ENCODE measurements at places on chromosomes 1 and 21.

GRCh38 chr1:100896481-100896982 is 642 bp downstream of the SLC30A7 start:
- DNase-seq = peak; percentile 29

DNA sequence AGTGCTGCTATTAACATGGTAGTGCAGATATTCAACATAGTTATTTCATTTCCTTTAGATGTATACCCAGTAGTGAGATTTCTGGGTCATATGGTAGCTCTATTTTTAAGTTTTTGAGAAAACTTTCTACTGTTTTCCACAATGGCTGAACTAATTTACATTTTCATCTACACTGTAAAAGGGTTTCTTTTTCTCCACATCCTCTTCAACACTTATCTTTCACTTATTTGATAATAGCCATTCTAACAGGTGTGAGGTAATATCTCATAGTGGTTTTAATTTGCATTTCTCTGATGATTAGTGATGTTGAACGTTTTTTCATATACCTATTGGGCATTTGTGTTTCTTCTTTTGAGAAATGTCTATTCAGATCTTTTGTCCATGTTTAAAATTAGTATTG is 149.8 kb downstream of the PDE4B start:
- DNase-seq = no peak

DNA sequence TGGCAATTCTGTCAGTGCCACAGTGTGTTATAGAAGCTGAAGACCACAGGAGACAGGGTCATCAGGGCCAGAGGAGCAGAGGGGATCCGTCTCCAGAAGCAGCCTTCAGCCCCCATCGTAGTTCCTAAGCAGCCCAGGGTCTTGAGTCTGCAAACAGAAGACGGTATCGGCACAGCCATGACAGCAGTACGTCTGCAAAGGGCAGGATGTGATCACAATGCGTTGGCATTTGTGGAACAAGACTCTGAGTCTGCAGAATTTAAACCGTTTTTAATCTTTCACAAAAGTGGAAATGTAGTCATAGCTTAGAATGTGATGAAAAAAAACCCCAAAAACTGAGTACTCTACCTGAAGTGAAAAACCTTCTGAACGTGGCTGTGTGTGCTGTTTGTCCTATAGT is 44.0 kb upstream of the SCCPDH start:
- no peak for DNase-seq

GRCh38 chr21:31629972-31630711 is 29.4 kb upstream of the SOD1 start:
- DNase-seq = peak; percentile 54

DNA sequence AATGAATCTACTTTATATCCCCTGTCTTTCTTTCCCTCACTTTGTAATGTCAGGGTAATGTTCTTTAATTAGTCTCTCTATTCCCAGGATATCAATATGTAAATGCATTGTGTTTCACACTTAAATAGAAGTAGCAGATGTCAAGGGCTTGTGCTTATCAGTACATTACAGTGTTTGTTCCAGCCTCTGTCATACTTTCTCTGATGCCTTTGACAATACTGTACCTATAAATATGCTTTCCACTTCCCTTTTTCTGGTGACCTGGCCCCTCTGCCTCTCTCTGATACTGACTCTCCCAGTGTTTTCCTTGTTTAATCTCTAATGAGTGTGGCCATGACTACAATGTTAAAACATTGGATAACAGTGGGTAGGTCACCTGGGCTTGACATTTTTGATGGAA is 862.0 kb upstream of the NEGR1 start:
- no peak for DNase-seq

GRCh38 chr1:182459949-182460348 is 10.0 kb downstream of the RGSL1 start:
- DNase-seq = no peak

GRCh38 chr1:21818656-21819055 is 6.6 kb downstream of the LDLRAD2 start:
- peak; percentile 46 for DNase-seq

GRCh38 chr21:18368205-18368604 is 35.4 kb downstream of the TMPRSS15 start:
- DNase-seq = peak; percentile 24

GRCh38 chr1:46303872-46304326 is 401 bp downstream of the UQCRH start:
- no peak for DNase-seq

DNA sequence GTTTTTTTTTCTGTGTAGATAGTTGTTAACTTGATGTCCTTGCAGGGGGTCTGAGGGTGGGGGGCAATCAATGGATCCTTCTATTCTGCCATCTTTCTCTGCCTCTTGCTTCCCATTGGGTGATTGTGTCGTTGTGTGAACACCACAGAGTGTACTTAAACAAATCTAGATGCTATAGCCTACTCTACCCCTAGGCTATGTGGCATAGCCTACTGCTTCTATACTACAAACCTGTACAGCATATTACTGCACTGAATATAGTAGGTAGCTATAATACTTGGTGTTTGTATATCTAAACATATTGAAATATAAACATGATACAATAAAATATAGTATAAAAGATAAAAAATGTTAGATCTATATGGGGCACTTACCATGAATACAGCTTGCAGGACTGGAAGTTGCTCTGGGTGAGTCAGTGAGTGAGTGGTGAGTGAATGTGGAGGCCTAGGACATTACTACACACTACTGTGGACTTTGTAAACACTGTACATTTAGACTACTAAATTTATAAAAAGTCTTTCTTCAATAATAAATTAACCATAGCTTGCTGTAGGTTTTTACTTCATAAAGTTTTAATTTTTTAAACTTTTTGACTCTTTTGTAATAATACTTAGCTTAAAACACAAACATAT is 105.4 kb downstream of the CENPF start:
- DNase-seq = no peak

DNA sequence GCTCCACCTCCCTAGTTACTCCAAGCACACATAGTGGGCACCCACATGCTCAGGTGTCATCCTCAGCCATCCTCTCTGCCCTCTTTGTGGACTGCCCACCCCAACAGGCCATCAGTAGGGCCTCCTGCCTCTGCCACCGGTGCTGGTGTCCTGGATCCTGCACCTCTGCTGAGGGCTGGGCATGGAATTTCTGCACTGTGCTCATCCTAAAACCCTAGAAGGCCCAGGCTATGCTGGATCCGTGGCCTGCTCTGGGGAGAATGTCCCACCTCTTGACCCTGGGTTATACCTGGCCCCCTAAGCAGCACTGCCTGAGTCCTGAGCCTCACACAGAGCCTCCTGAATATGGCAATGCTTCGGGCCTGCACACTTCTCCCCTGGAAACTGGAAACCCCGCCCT is 318.3 kb downstream of the MATN1 start:
- DNase-seq = no peak

DNA sequence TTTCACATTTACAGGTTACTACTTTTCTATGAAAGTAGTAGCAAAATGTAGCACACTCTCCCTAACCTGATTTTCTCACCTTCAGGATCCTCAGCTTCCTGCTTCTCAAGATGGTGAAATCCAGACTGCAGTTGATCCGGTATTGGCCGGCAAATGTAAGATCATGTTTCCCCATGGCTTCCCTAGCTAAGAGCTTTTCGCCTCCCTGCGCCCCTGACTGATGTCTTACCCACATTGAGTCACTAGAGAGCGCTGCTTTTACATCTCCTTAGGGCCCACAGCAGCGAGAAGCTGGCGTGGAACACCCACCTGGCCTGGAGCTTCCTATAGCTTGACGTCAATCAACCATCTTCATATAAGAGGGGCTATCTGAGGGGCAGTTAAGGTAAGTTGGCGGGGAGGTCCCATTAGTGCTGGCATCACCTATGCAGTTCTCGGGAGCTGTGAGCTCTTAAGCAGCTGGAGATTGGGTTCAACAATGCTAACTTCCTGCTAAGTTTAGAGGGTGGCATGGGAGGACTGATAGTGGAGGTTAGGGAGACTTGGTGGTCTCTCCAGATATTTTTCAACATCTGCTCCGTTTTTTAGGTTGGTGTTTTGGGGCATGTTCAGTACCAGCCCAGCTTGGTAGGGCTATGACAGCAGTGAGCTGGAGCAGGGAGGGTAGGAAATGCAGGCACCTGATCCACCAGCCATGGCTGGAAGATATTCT is 5.5 kb downstream of the PTPN7 start:
- peak; percentile 39 for DNase-seq

DNA sequence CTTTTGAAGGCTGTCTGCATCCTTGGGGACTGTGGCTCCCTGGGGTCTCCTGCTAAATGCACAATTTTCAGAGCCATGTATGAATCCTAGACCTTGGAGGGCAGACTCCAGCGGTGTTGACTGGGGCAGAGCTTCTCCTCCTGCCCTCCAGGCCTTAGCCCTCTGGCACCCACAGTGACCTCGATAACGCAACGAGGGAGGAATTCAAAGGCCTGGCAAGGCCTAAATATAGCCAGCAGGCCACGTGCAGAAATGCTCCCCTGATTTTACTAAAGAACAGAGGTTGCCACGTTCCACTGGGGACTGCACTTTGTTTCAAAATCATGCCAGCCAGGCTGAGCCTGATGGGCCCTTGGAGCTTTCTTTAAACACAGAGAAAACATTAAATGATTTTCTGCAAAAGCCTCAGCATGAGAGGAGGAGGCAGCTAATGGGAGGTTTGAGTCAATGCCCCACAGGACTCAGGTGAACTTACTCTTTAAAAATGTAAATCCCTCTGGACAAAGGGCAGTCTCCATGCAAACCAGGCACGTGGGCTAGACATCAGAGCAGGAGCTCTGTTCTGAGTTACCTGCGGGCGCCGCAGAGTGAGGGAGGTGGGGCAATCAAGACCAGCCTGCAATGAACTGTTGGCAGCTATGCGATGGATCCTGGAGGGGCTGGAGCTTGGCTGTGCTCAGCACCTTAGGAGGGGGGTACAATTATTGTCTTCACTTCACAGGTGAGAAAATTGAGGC is 28.0 kb downstream of the GRIK3 start:
- no peak for DNase-seq

DNA sequence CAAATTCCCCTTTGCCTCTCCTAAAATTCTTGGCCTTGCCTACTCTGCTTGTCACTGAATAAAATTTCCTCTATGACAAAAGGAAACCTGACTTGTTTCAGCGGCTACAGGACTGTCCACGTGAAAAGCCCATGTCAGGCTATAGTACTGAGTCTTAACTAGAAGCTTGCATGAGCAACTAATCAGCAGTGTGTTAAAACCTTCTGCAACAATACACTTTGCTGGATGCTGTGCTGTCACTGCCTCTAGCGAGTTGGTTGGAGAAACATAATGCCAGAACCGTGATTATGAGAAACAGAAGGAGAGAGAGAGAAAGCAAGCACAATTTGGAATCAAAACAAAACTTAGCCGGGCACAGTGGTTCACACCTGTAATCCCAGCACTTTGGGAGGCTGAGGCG is 25.7 kb upstream of the SLC30A10 start:
- no peak for DNase-seq

- no peak for DNase-seq
Measured at GRCh38 chr1:187873126-187873525, 1044.4 kb downstream of the PLA2G4A start.

DNA sequence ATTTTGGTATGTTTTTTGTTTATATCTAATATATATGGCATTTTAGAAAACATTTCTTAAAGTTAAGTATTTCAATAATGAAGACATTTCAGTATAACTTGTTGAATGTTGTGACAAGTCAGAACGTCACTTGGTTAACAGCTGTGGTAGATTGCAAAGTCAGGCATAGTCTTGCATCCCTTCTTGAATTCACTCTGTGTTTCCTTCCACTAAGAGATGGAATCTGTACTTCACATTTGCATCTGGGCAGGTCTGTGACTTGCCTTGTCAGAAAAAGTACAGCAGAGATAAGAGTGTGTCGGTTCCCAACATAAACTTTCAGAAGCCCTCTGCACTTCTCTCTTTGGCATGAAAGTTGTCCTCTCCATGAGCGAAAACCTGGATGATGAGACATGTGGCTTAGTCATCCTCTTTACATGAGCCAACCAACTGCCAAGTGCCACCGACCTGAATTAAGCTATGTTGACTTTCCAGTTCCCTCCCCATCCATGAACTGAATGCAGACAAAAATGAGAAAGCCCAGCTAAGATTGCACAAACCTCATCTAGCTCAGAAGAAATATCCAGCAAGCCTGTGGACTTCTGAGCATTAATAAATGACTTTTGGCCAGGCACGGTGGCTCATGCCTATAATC is 1730.2 kb downstream of the MRPL39 start:
- DNase-seq = no peak

DNA sequence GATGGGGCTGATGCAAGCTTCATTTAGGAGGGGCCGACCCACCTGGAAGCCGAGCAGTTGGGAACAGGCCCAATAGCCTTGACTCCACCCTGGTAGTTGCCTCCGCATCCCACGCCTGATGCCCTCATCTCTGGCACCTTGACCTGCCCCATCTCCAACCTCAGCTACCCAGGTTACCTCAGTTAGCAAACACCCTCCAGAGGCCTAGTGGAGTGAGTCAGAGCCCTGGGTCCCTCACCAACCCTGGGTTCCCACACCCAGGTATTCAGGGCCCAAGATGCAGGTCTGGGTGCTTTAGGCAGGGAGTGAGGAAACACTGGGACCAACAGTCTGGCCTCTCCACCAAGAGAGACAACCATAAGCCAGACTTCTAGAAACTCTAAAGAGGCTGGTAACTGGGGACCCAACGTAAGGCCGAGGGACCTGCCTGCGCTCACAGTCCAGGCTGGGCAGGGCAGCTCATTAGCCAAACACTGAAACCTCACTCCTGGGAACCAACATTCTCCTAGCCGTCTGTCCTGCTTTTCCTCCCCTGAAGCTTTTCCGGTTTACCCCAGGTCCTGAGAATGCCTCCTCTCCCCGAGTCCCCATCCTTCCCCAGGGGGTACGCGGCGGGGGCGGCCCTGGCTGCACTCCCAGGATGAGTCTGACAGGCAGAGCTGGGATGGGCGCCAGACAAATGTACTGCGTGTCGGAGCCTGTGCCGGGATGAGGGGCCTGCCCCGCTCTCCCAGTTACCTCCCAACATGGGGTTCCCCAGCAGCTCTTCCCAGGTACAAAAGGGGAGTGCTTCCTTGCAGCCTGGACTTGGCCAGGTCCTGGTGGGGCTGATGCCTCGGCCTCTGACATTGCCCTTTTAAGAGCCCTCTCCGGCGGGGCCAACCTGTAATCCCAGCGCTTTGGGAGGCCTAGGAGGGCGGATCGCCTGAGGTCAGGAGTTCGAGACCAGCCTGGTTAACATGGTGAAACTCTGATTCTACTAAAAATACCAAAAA is 8.9 kb upstream of the CELSR2 start:
- no peak for DNase-seq

- DNase-seq = no peak
Measured at GRCh38 chr21:30193201-30193600, 22.7 kb downstream of the CLDN8 start.

DNA sequence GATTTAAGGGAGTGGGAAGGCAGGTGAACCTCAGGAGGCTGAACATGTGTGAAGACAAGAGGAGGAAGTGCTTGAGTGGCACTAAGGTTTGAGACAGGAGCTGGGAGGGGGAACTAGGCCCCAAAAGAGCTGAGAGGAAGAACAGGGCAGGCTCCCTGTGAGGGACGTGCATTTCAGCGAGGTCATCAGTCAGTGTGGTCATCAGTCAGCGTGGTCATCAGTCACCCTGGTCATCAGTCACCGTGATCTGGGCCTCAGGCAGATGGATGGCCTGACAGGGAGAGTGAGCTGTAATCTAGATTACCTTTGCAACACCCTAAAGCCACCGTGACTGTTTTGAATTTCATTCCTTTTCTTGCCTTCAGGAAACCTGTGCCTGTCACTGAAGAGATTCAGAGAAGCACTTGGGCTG is 29.1 kb downstream of the VTCN1 start:
- DNase-seq = peak; percentile 75

Data from SJCRH30 (cell line).